ENCODE measurements at places on chromosomes 11 and 22.
A peak's percentile ranks its signal among the peaks of the same experiment; 100 is the strongest.

DNA sequence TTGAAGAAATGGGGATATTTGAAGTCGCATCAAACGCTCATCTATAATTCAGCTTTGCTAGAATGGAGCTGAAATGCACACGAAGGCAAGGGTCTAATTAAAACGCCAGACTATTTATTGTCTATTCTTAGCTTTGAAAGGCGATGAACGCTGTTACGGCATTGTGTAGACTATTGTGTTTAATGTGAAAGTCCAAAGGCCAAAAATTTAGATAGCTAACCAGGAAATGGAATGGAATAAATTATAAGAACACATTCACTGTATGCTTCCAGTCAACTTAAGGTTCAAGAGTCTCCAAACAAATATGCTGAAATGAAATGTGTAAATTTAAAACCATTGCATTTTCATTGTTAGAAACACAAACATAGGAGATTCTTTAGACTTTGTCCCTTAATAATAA lies 186.2 kb downstream of the CWF19L2 start:
- no peak for DNase-seq

DNA sequence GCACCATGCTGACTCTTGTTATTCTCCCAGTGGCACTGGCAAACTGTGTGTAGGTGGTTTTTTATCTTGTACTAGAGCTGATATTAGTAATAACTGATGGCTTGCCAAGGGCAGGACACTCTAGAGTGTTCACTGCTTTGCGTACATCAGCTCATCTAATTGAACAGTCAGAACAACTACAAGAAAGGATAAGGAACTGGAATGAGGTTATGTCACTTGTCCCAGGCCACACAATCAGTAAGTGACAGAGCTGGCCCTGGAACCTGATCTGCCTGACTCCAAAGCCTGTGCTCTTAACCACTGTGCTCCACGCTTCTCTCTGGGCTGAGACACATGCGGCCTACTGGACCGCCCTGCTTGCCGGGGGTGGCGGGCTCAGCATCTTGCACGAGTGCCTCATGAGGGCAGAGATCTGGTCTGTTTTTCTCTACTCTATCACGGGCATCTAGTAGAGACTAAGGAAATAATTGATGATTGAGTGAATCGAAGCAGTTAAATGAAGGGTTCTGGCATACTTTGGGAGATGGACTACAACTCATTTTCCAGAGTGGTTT lies 155.9 kb upstream of the SORL1-AS1 start:
- no peak for DNase-seq

- DNase-seq, result no peak
Observed at GRCh38 chr11:8202516-8203413, 33.9 kb upstream of the RIC3 start.

DNA sequence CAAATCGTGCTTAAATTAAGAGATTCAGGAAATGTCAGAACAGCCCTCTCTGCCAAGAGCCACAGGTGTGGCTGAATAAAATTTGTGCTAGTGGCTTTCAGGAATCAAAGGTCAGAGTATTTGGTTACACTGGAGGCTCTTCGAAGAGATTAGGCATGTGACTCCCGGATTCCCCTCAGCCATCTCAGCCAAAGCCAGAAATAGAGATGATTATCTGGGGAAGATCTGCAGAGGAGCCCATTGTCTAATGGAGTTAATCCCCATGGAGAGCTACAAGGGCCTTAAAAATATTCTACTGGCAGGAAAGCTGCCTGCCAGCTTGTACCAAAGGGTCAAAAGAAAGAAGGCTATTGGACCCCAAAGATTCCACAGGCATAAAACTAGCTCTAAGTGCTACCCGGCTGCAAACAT lies 1259.5 kb downstream of the TBC1D22A start:
- no peak for DNase-seq

DNA sequence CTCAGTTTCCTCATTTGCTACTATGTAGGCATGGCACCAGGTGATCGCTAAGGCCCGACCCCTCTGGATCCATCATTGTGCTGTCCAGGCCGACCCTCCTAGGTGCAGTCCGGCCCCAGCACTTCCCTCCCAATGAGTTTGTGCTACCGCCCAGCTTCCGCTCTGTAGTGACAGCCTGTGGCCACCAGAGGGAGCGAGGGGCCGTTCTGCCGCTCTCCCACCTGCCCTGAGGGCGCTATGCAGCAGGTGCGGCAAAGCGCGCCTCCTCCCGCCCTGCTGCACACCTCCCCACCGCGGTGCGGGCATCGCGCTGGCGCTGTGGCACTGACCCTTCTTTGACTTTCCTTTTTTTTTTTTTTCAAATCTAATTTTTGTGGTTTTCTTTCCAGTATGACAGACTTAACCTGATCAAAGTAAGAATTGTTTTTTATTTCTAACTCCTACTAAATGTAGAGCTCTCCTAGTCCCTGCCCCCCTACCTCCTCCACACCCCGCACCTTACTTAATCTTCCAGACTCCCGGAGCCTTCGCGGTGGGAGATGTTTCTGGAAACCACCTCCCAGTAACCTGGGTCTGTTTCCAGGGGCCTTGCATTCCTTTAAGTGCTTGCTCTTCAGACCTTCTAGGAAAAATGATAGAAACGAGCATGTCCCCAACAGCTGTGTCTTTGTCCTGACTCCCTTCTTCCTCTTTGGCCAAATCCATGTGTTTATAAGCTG lies 73.7 kb downstream of the SCN3B start:
- peak; percentile 30 for DNase-seq

GRCh38 chr11:120518356-120518755 lies 6.8 kb downstream of the GRIK4 start:
- DNase-seq, result no peak

- no peak for DNase-seq
Observed at GRCh38 chr11:68673991-68674390, 10.4 kb upstream of the GAL start.

GRCh38 chr22:30301995-30302809 lies 12.9 kb upstream of the CASTOR1 start:
- DNase-seq, result no peak

Measured in activated naive CD4-positive, alpha-beta T cell (primary cell).